ENCODE measurements at places on chromosomes 16 and 17.

GRCh38 chr17:57114085-57114673, 29.1 kb downstream of the AKAP1 start:
- peak; percentile 67 for DNase-seq

- DNase-seq: no peak
Observed at GRCh38 chr17:75313941-75314551, 24.8 kb upstream of the SLC25A19 start.

- peak; percentile 21 for DNase-seq
Observed at GRCh38 chr17:2707721-2708584, 3.6 kb downstream of the CLUH start.

- DNase-seq: no peak
Observed at GRCh38 chr16:8872967-8873865, 4.4 kb upstream of the CARHSP1 start.

DNA sequence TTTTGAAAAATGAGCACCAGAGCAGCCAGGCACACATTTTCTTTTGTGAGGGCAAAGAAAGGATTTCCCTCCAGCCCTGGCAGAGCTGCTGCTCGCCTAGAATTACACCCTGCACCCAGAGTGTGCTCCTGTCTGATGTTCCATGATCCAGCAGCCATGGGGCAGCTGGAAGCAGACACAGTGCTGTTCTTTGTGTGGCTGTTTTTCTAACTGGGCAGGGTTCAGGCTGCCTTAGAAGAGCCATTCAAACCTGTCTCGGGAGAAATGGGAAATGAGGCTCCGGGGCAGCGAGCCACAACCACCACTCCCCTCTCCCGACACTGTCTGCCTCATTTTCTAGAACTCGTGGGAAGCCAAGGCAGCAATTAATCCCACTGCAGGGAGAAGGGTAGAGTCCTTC, 28.9 kb downstream of the LITAF start:
- no peak for DNase-seq

DNA sequence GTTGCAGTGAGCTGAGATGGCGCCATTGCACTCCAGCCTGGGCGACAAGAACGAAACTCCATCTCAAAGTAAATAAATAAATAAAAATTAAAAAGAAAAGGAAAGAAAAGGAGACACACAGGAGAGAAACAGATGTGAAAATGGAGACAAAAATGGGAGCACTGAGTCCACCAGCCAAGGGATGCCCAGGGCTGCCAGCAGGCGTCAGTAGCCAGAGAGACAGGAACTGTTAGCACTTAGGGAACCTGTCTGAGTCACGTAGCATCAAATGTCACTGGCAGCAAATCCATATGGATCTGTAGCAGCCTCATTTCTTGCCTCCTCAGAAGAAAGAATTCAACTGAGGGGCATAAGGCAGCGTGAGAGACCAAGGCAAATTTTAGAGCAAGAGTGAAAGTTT, 79.7 kb downstream of the CYLD start:
- DNase-seq: no peak

GRCh38 chr17:62080647-62081046, 15.6 kb upstream of the MED13 start:
- DNase-seq: no peak

GRCh38 chr16:82639666-82640336, 13.0 kb downstream of the CDH13 start:
- peak; percentile 43 for DNase-seq

- DNase-seq: no peak
Observed at GRCh38 chr17:15101175-15101574, 164.0 kb downstream of the PMP22 start.

- peak; percentile 72 for DNase-seq
Observed at GRCh38 chr17:49996495-49997300, 1.7 kb upstream of the DLX3 start.

DNA sequence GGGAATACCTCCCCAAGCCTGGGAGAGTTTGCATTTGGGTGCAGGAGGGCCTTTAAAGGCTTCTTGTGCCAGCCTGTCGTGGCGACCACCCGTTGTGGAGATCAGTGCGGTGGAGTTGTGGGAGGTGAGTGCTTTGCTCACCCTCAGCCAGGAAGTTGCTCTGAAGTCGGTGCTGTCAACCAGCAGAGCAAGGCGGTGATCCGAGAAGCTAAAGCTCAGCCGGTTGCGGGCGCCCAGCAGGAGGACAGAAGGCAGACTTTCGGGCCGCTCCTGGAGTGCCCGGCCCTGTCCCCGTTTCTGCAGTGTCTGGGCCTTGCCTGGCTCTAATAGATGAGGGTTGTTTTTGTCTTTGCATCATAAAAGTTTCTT, 1.4 kb downstream of the UBE2I start:
- no peak for DNase-seq

DNA sequence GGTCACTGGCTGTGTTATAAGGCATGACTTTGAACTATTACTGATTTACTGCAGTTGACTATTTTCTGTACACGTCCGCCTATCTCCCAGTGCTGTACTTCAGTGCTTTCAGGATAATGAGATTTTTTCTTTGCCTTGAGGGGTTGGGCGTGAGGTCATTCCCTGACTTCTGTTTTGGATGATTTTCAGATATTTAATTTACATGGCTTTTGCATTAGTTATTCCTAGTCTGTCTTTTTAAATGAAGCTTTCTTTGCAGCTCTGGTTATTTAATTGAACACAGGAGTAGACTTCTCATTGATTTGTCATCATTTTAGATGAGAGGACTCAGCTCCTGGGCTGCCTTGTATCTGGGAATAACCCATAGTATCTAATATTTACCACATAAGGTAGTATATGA, 23.7 kb downstream of the WIPF2 start:
- no peak for DNase-seq

DNA sequence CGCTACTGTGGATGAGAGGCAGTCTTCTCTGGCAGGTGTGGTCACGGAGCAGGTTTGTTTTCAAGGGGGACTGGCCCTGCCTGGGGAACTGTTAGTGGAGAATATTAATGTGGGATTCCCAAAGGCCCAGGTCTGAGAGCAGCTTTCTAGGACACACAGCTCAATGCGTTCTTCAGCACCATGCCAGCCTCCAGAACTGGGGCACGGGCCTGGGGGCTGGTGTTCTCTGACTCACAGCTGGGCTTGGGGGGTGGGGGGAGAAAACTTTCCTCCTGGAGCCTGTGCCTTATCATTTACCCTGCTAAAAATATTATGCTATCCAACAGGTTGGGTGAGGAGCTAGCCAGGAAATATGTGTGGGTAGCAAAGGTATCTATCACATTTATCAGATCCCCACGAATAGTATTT, 13.5 kb upstream of the LHX1 start:
- no peak for DNase-seq

- no peak for DNase-seq
Observed at GRCh38 chr16:9275816-9276354, 184.4 kb downstream of the HAPSTR1 start.

GRCh38 chr17:17372856-17373520, 69.8 kb downstream of the NT5M start:
- no peak for DNase-seq

GRCh38 chr17:80384078-80384960, 30.6 kb upstream of the ENDOV start:
- no peak for DNase-seq

DNA sequence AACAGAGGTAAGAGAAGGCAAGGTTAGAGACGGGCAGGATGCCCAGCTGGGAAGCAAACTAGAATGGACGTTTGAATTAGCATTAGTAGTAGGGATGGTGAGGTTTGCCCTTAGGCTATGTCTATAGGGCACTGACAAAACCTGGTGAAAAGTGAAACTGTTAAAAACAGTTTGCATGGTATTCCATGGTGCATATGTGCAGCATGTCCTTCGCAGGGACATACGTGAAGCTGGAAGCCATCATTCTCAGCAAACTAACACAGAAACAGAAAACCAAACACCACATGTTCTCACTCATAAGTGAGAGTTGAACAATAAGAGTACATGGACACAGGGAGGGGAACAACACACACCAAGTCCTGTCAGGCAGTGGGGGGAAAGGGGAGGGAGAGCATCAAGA, 25.8 kb downstream of the NACA2 start:
- no peak for DNase-seq

GRCh38 chr17:46031920-46032319, 32.9 kb downstream of the STH start:
- no peak for DNase-seq

- no peak for DNase-seq
Observed at GRCh38 chr16:27181019-27181790, 22.1 kb upstream of the KDM8 start.

DNA sequence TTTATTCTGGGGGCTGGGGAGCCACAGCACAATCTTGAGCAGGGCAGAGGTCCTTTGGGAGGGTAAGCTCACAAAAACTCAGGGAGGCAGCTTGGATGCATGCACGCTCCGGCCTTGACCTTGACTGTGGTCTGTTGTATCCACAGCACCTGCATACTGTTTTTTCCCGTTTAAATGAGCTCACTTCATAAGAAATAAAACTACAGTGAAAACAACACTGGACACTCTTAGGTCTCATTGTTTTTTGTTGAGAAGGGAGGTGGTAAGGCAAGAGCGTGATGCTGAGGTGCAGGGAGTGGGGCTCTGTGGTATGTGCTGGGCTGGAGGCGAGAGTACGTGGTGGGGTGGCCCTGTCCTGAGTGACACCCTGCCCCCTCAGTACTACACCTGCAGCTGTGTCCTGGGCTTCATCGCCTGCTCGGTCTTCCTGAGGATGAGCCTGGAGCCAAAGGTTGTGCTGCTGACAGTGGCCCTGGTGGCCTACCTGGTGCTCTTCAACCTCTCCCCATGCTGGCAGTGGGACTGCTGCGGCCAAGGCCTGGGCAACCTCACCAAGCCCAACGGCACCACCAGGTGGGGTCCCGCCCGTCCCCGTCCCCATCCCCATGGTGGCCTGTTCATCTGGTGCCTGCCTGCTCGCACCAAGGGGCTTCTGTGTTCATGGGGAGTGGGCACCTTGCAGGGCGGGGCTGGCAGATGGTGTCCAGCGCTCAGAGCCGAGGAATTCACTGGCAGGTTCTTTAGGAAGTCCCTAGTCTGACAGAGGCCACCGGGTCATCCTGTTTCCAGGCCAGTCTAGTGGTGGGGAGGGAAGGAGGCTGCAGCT, 44.2 kb downstream of the ADCY7 start:
- DNase-seq: no peak

- DNase-seq: no peak
Observed at GRCh38 chr17:59199398-59199797, 10.4 kb upstream of the SMG8 start.

DNA sequence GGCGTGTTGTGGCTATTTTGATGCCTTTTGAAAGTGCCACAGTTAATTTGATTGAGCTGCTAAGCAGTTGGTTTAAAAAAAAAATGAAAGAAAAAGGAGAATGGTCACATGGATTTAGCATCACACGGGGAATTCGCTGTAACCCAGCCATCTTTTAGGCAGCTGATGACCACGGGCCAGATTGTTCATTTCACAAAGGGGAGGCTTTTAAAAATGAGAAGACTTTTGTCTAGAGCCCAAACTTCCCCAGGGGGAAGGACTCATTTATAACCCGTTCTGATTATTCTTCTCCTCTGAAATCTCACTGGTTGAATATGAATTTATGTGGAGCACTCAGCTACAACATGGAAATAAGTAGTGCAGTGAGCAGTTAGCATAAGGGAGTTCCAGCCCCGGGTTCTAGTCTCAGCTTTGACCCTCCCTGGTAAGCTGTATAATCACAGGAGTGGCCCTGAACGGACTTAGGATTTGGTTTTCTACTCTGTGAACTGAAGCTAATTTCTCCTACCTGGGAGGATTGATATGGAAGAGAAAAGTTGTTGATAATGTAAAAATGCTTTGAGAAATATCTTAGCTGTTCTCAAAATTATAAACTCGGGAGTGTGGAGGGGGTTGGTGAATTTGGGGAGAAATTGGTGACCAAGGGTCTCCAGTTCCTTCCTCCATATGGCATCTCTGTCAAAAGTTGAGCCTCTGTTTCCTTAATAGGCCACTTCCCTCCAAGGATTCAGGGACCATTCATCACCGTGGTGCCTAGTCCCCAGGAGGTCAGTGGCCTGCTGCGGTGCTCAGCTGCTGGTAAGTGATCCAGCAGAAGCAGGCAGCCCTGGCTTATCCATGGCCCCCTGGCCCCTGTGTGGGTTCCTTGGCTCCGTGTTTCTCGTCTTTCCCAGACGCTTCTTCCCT, 76.4 kb upstream of the TBX2 start:
- DNase-seq: no peak

- DNase-seq: no peak
Observed at GRCh38 chr17:58236394-58236793, 2.0 kb upstream of the LPO start.

- DNase-seq: no peak
Observed at GRCh38 chr16:74800216-74800871, 25.7 kb upstream of the FA2H start.

- DNase-seq: no peak
Observed at GRCh38 chr17:82153295-82153691, 55.3 kb upstream of the FASN start.

DNA sequence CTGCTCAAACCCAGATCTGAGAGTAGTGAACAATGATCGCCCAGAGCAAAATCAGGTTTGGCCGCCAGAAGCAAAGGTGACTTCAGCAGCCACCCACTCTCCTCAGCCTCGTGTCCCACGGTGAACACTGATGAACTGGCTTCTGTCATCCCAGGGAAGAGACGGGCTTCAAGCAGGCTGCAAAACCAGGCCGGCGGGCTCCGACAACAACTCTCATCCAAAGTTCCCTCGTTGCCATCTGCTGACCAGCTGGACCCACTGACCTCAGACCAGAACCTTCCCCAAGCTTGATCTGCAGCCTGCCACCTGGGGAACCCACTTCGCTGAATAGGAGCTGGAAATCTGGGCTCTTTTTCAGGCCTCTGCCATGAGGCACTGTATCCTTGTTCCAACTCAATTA, 69.6 kb upstream of the MRTFB start:
- DNase-seq: no peak

GRCh38 chr16:49564496-49565229, 191.1 kb downstream of the C16orf78 start:
- DNase-seq: no peak

DNA sequence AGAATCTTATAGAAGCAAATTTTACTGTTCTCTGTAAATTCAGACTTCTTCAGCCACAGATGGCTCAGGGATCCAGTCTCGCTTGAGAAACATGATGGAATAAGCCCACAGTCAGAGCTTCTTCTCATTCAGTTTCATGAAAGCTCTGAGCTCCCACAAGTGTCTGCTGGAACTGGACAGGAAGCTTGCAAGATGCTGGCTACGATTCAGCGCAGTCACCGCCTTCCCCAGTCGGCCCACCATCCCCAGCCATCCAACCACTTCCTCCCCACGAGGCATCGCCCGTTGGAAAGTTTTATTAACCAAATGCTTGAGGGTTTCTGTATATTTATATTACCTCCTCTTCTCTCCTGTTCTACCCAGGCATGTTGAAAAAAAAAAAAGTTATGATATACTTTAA, 171.7 kb downstream of the ZFHX3 start:
- no peak for DNase-seq

- no peak for DNase-seq
Observed at GRCh38 chr16:15775209-15775608, 81.6 kb downstream of the MYH11 start.
